ENCODE measurements at places on chromosomes 2 and 18. TPM values are rescaled to one million over a fixed set of nuclear protein-coding genes. Genes with fewer than 3 reads are reported as not detected.

Gene CD207
- total RNA-seq, result not detected

Gene MREG
- total RNA-seq, result 6.6 TPM

Gene CMPK2
- 5.3 TPM for total RNA-seq

Gene B4GALT6
- total RNA-seq, result 0.10 TPM

Gene RAD51AP2
- not detected for total RNA-seq

Gene C1GALT1C1L
- total RNA-seq, result not detected

Gene CD28
- total RNA-seq, result 174 TPM

Gene PPIL3
- 25.7 TPM for total RNA-seq

Gene CCDC93
- 58.2 TPM for total RNA-seq

Gene TCF7L1
- not detected for total RNA-seq

Gene CCDC150
- total RNA-seq, result 1.7 TPM

Gene GAREM1
- 0.10 TPM for total RNA-seq

Gene SLC5A7
- not detected for total RNA-seq

Gene WIPF1
- total RNA-seq, result 368 TPM

Gene IGFBP5
- not detected for total RNA-seq

Gene TRIM43
- not detected for total RNA-seq

Gene MAB21L4
- not detected for total RNA-seq

Gene OSR1
- not detected for total RNA-seq

Gene DSG3
- total RNA-seq, result not detected

Gene CCL20
- 24.3 TPM for total RNA-seq

Gene C2orf49
- 21.5 TPM for total RNA-seq

Gene GPR35
- 14.4 TPM for total RNA-seq

Gene ITGA4
- total RNA-seq, result 227 TPM

Gene RAX
- total RNA-seq, result not detected

Gene GKN1
- total RNA-seq, result not detected

Gene ACKR3
- total RNA-seq, result 1.3 TPM

Gene IL1R1
- 14.3 TPM for total RNA-seq

Gene SERPINB11
- not detected for total RNA-seq

Gene DSG4
- total RNA-seq, result not detected

Gene ITGB6
- not detected for total RNA-seq

Gene TMEM163
- 0.57 TPM for total RNA-seq

Gene DNAH6
- total RNA-seq, result 1.0 TPM

Gene DNAJC5G
- not detected for total RNA-seq

Gene TCF4
- 4.8 TPM for total RNA-seq

Gene LHCGR
- total RNA-seq, result not detected

Gene ALPP
- 0.45 TPM for total RNA-seq

Gene EDAR
- total RNA-seq, result 0.37 TPM

Gene ARL4C
- total RNA-seq, result 393 TPM

Gene ASB18
- not detected for total RNA-seq

Gene ARHGEF33
- not detected for total RNA-seq

Gene HRH4
- 3.2 TPM for total RNA-seq

Gene EML4
- 292 TPM for total RNA-seq

Gene NOL4
- not detected for total RNA-seq

Gene DIPK1C
- total RNA-seq, result not detected

Gene RAB3GAP1
- 32.8 TPM for total RNA-seq

Gene MOGAT1
- not detected for total RNA-seq

Gene MEIS1
- total RNA-seq, result 13.4 TPM
